ENCODE measurements at places on chromosomes 4 and X.

- DNase-seq = no peak
Observed at GRCh38 chrX:134365904-134366303, 94.1 kb upstream of the HPRT1 start.

DNA sequence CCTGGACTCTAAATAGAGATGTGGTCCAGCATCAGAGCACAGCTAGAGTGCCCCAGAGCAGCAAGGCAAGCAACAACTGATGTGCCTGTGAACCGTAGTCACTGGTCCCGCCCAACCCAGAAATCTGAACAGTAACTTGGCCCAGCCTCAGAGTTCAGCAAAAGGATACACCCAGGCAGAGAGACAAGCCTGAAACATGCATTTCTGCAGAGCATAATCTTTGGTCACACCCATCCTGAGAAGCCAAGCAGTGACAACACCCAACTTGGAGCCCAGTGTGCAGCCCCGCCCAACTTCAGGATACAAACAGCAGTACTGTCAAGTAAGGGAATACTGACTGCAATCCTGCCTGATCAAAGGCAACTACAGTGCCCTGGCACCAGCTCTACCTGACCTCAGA lies 78.9 kb downstream of the CCDC160 start:
- no peak for DNase-seq

GRCh38 chr4:43837171-43837570 lies 611.4 kb downstream of the KCTD8 start:
- no peak for DNase-seq

- no peak for DNase-seq
Observed at GRCh38 chr4:148311526-148311925, 130.7 kb downstream of the NR3C2 start.

- DNase-seq = no peak
Observed at GRCh38 chr4:40323866-40324265, 11.3 kb upstream of the CHRNA9 start.

- no peak for DNase-seq
Observed at GRCh38 chr4:149344436-149344835, 471.2 kb downstream of the IQCM start.

DNA sequence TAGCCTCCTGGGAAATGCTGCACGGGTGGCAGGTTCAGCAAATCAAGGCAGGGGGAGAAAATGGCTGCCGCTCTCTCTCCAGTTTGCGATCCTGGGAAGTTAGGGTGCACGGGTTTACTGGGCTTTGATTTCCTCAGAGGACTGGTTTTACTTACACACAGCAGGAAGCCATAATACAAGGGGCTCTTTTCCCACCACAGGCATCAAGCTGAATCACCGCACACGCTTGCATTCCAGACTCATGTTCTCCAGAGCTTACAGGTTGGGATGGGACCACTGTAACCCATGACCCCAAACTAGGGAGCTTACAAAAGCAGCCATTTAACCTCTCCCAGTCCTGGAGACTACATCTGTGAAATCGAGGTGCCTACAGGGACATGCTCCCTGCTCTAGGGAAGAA lies 159.8 kb downstream of the DHRSX start:
- DNase-seq = no peak

DNA sequence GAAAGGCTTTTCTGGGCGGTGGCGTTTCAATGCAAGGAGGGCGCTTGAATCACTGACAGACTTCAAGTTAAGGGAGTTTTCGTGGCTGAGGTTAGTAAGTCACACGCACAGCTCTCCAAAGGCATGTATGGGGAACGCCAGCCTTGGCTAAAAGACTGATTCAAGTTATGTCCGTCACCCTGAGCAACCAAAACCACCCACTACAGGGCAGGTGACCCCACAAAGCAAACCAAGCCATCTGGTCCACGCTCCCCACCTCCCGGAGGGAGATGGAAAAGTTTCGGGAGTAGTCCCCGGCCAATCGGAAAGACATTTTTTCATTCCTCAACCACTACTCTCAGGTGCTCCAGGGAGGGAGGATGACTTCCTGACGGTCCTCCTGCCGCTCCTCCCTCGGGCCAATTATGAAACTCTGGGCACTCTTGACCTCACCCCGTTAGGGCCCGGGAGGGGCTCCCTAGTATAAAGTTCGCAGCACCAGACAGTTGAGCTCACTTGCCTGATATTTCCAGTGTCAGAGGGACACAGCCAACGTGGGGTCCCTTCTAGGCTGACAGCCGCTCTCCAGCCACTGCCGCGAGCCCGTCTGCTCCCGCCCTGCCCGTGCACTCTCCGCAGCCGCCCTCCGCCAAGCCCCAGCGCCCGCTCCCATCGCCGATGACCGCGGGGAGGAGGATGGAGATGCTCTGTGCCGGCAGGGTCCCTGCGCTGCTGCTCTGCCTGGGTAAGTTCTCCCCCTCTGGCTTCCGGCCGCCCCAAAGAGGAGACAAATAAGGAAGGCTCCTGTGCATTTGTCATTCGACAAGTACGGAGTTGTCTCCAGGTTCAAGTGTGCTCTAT lies at the start of gene EREG:
EREG (plus strand) TSS at position 494 of the 840 bp plus-strand sequence; CDS start at position 658, 164 bp downstream.
- DNase-seq = no peak

- peak; percentile 22 for DNase-seq
Observed at GRCh38 chr4:70667740-70668535, 1.6 kb upstream of the JCHAIN start.

- DNase-seq = peak; percentile 26
Observed at GRCh38 chrX:22081475-22082092, 49.5 kb downstream of the PHEX start.

GRCh38 chrX:45619290-45619689 lies 418.6 kb upstream of the DIPK2B start:
- DNase-seq = no peak

DNA sequence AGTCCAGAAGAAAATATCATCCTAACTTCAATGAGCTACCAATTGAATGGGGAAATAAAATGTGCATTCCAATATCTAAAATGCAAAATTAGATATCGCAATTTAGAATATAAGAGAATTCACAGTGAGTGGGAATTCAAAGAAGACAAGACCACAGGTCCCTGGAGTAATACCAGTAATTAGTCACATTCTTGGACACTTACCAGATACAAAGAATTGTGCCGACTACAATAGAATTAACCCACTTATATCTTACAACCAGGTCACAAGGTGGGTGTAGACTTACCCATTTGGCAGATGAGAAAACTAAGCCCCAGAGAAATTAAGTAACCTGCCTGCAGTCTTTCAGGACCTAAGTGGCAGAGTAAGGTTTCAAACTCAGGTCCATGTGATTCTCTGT lies 84.3 kb upstream of the C1QTNF7 start:
- no peak for DNase-seq

GRCh38 chr4:109861916-109862511 lies 14.1 kb downstream of the LRIT3 start:
- no peak for DNase-seq

DNA sequence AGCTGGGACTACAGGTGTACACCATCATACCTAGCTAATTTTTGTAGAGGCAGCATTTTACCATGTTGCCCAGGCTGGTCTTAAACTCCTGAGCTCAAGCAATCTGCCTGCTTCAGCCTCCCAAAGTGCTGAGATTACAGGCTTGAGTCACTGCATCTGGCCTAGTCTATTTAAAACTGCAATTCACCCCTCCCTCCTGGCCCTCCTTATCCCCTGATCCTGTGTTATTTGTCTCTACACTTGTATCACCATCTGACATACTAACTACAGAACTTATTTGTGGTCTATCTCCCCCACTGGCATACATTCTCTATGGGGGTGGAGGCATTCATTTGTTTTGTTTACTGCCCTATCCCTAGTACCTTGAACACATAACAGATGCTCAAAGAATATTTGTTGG lies 23.7 kb downstream of the CC2D2A start:
- no peak for DNase-seq

- peak; percentile 88 for DNase-seq
Observed at GRCh38 chrX:5936438-5936837, 292.2 kb downstream of the NLGN4X start.

DNA sequence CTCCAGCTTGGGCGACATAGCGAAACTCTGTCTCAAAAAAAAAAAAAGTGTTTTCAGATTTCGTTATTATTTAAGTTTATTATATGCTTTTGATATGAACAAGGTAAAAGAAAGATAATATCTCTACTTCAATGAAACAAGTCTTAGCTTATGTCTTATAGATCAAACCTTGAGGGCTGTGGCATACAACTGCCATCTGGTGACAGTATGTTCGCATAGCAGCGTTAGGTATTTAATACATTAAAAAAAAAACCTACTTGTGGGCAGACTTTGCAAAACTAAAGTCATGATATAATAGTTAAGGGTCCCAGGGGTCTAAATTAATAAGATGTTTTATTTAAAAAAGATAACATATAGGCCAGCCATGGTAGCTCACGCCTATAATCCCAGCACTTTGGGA lies 161.2 kb upstream of the AMOT start:
- no peak for DNase-seq

GRCh38 chr4:79249881-79250503 lies 75.9 kb downstream of the NAA11 start:
- DNase-seq = no peak

- DNase-seq = no peak
Observed at GRCh38 chrX:10756441-10756840, 136.1 kb upstream of the MID1 start.

GRCh38 chr4:147640331-147640730 lies 23.1 kb downstream of the TMEM184C start:
- DNase-seq = no peak

- no peak for DNase-seq
Observed at GRCh38 chr4:7358100-7358735, 76.5 kb downstream of the PSAPL1 start.

GRCh38 chrX:13764765-13765164 lies 30.2 kb downstream of the OFD1 start:
- no peak for DNase-seq

GRCh38 chr4:57442831-57443291 lies 332.7 kb upstream of the IGFBP7 start:
- peak; percentile 6 for DNase-seq

DNA sequence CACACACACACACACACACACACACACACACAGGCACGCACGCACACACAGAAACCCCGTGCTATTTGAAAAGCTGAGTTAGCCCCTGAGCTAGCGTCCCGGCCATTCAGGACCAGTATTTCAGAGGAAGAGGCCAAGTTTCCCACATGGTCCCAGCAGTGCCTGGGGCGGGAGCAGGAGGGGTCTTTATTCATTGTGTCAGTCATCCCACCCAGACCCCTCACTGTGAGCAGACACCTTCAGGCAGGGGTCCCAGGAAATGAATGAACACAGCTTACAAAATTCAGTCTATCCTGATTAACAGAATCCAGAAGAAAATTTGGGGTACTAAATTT lies 58.1 kb downstream of the ZFYVE28 start:
- no peak for DNase-seq

- no peak for DNase-seq
Observed at GRCh38 chr4:82785611-82786400, 12.8 kb downstream of the SCD5 start.

DNA sequence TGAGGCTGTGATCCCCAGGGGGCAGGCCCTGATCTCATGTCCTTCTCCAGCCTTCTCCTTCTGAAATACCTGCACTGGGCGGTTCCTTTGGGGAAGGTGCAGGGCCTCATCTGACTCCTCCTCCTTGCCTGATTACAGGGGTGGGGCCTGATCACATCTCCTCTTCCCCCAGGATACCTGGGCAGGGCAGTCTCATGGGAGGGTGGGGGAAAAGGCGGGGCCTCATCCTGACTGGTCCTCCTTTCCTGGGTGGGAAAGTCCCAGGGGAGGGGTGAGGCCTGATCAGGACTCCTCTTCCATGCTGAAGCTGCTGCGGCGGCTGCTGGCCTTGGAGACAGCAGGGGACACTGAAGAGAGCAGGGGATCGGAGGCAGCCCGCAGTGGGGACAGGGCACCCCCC lies 13.3 kb downstream of the TFE3 start:
- DNase-seq = no peak

GRCh38 chr4:54332542-54332941 lies 103.4 kb downstream of the PDGFRA start:
- no peak for DNase-seq

- no peak for DNase-seq
Observed at GRCh38 chrX:150623583-150623982, 55.2 kb downstream of the MTM1 start.

DNA sequence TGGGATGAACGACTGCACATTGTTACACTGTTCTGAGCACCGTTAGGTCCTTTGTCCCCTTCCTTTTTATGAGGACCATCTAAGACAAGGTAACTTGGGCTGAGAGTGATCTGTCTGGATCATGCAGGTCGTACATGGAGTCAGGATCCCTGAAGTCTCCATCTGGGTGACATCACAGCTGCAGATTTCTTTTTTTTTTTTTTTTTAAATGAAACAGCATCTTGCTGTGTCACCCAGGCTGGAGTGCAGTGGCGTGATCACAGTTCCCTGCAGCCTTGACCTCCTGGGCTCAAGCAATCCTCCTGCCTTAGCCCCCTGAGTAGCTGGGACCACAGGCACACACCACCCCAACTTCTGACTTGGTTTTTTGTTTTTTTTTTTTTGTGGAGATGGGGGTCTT lies 16.5 kb downstream of the SHROOM2 start:
- no peak for DNase-seq

DNA sequence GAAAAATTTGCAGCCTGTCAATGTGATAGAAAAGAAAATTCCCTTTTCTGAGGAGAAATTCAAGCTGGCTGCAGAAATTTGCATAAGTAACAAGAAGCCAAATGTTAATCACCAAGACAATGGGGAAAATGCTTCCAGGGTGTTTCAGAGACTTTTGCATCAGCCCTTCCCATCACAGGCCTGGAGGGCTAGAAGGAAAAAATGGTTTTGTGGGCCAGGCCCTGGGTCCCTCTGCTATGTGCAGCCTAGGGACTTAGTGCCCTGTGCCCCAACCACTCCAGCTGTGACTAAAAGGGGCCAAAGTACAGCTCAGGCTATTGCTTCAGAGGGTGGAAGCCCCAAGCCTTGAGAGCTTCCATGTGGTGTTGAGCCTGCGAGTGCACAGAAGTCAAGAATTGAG lies 23.9 kb downstream of the ZNF275 start:
- no peak for DNase-seq

- no peak for DNase-seq
Observed at GRCh38 chr4:77193511-77194102, 36.6 kb downstream of the CCNG2 start.

DNA sequence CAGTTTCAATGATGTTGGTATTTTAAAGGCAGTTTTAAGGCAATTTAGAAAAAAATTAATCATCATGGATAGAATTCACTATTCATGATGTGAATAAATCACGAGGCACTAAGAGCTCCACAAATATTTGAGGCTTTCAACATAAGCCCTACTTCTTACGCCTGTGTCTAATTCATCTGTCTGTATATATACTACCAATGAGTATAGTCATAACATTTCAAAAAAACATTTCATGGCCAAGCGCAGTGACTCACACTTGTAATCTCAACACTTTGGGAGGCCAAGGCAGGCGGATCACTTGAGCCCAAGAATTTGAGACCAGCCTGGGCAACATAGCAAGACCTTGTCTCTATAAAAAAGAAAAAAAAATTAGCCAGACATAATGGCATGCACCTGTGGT lies 56.5 kb downstream of the FBXL5 start:
- no peak for DNase-seq

- no peak for DNase-seq
Observed at GRCh38 chr4:183244019-183244418, 76.1 kb downstream of the CLDN22 start.

DNA sequence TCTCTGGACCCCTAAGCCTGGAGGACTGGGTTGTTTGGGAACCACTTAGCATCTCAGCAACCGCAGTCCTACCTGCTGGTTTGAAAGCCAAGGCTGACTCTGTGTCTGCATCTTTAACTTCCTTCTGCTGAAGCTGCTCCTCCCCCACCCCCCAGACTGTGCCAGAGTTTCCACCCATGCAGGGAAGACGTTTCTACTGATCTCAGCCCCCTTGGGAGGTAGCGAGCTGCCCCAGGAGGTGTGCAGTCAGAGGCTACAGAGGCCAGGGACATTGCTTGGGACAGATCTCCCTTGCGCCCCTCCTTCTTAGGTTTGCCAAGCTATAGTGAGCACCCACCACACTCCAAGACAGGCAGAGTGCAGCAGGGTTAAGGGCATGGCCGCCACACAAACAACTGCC lies 4.7 kb upstream of the FATE1 start:
- DNase-seq = no peak

Data from SK-N-MC (cell line).